ENCODE measurements at places on chromosomes 2 and 18. TPM values are rescaled to one million over a fixed set of nuclear protein-coding genes. Genes with fewer than 3 reads are reported as not detected.

GRCh38 chr18:79195716-79196683, 126.8 kb downstream of the ATP9B start:
- no peak for DNase-seq

DNA sequence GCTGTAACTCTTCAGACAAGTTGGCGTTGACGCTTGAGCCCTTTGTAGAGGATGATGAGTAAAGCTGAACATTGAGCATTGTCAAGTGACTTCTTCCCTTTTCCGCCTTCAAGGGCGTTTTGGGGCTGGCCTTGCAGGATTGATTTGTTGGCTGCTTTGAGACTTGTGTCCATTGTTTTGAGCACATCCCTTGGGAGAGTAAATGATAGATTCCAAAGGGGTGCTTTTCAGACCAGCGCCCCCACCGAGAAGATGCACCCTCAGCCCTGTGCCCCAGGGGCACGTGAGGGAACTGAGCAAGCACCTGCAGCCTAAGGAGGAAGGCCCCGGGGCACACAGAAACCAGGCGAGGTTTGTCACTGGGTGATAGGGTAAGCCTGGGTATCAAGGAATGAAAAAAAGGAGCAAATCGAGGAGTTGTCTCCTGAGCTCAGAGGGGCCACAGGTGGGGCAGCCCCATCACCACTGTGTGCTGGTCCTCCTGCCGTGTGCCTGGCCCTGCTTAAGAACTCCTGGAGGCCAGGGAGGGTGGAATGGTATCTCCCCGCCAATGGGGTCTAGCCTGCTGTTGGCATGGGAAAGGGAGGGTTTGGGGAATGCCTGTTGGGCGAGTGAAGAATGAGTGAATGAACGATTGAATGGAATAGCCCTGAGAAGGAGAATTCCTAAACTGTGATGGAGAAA, 64.0 kb downstream of the RAB31 start:
- no peak for DNase-seq

The ADD2 gene
- 3.0 TPM for total RNA-seq

DNA sequence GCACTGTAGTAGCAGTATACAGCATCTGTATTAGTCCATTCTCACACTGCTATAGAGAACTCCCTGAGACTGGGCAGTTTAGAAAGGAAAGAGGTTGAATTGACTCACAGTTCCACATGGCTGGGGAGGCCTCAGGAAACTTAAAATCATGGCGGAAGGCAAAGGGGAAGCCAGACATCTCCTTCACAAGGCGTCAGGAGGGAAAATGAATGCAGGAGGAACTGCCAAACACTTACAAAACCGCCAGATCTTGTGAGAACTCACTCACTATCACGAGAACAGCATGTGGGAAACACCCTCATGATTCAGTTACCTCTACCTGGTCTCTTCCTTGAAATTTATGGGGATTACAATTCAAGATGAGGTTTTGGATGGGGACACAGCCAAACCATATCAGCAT, 25.4 kb downstream of the MAP4K4 start:
- DNase-seq: no peak

The UGT1A10 gene
- not detected for total RNA-seq

DNA sequence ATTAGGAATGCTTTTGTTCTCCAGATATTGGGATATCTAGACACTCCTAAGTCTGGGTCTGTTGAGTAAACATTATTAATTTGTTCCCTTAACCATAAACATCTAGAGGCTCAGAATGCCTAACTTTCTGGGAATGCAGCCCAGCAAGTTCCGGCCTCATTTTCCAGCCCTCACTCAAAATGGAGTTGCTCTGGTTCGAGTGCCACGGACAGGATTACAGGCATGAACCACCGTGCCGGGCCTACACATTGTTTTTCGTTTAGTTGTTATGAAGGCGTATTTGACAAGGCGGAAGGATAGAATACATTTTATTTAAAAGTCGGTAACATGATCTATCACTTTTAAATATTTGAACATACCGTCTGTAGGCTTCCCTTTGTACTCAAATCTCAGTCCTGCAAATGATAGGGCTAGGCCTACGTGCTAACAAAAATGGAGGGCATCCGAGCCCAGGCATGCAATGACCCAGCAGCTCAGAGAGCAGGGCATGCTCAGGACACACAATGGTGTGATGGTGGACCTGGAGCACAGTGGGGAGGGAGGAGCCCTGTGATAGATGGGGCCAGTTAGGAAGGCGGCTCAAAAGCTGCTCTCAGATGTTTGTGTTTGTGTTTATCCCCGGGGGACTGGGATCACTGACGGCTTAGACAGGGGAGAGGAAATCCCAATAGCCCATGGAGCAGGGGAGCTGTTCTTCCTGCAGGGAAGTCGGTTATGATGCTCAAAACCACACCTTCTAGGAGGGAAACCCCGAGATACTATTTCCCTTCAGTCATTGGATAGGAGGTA, 2.9 kb upstream of the SCYGR1 start:
- no peak for DNase-seq

DNA sequence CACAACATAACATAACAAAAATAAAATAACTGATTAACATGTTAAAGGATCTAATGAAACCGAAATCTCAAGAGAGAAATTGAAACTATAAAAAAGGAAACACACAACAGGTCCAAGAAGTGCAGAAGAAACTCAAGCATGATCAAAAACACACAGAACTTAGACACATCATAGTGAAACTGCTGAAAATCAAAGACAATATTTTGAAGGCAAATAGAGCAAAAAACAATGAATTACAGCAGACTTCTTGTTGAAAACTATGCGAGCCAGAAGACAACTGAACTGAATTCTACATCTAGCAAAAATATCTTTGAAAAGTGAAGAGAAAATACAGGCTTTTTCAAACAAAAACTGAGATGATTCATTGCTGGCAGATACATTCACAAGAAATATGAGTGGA, 61.3 kb downstream of the UGP2 start:
- no peak for DNase-seq

DNA sequence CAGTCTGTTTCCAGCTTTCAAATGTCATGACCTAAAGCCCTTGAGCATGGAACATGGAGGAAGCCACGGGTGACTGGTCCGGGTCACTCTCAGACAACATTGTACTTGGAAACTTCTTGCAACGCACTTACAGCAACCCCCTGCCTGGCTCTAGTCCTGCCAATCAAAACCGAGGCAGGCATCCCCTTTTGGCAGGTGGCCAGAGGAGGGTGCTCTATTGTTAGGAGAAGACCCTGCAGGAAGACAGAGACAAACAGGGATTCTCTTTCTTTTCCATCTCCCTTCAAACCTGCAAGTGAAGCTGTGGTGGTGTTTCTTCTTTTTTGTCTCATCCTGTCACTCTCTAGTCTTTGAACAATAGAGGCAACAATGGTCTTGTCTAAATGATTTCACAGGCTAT, 667.2 kb downstream of the ZEB2 start:
- no peak for DNase-seq

GRCh38 chr18:35141567-35142274, 99.1 kb upstream of the ZNF397 start:
- DNase-seq: no peak

DNA sequence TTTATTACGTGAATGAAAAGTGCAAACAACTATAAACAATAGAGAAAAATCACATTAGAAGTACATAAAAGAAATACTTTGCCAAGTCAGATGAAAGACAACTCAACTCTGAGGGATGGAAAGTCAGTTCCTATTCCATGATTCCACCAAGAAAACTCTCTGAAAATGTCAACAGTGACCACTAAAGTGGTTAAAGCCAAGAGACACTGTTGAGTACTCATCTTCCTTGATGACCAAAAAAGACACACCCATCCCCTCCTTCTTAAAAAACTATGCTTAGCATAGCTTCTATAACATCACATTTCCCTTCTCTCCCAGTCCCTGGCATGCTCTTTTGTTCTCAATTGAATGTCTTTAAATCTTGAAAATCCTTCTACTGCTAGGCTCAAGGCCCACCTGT, 160.0 kb downstream of the TCF4 start:
- no peak for DNase-seq

The GAL3ST2 gene
- not detected for total RNA-seq

DNA sequence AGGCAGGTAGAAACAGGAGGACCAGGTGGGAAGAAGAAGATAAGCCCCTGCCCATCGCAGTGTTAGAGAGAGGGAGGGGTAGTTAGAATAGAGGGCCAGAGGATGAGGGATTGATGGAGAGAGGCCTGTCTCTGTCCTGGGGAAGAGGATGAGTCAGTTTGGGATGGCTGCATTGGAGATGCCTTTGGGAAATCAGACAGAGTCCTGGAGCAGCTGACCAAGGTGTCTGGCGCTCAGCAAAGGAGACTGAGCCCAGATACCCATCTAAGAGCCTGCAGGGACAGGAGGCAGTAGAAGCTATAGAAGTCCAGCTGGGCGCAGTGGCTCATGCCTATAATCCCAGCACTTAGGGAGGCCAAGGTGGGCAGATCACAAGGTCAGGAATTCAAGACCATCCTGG, 177.8 kb upstream of the HAAO start:
- DNase-seq: no peak

- DNase-seq: no peak
Measured at GRCh38 chr2:45889620-45890370, 238.3 kb downstream of the PRKCE start.

- DNase-seq: no peak
Measured at GRCh38 chr2:118047380-118047826, 33.5 kb upstream of the CCDC93 start.

- DNase-seq: no peak
Measured at GRCh38 chr2:42110641-42111322, 58.4 kb upstream of the EML4 start.

The EFHD1 gene
- 8.1 TPM for total RNA-seq

DNA sequence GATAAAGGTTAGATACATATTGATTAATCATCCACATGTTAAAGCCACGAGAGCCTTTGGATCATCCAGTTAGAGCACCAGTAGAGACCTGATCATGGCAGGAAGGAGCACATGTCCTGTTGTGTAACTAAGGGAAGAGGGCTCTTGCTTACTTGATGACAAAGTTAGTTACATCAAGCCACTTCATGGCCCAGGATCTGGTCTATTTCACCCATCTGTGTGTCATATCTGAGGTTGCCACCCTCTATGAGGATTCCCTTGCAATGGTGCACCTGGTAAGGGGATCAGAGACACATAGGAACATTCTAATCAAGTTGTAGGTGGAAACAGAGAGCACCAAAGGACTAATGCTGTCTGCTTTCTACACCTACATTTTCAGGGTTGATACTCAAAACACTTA, 6.7 kb downstream of the ANKAR start:
- no peak for DNase-seq

The TWIST2 gene
- 3.0 TPM for total RNA-seq

DNA sequence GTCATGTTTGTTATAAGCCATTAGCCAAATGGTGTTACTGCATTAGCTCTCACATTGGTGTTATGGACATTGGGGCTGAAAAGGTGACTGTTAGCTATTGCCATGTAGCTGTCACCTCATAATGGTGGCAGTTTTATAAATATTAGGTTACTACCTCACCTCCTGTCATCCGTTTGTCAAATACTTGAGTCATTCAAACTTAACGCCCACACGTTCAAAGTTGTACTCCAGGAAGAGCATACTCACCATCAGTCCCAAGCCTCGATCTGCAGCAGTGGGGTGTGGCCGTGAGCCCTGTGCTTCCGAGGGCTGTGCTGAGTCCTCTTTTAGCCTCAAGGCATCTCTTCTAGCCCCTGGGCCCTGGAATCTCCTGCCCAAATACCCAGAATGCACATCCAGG, 87.3 kb downstream of the PDK1 start:
- DNase-seq: no peak

GRCh38 chr2:199956062-199956380, 639 bp downstream of the MAIP1 start:
- DNase-seq: no peak

DNA sequence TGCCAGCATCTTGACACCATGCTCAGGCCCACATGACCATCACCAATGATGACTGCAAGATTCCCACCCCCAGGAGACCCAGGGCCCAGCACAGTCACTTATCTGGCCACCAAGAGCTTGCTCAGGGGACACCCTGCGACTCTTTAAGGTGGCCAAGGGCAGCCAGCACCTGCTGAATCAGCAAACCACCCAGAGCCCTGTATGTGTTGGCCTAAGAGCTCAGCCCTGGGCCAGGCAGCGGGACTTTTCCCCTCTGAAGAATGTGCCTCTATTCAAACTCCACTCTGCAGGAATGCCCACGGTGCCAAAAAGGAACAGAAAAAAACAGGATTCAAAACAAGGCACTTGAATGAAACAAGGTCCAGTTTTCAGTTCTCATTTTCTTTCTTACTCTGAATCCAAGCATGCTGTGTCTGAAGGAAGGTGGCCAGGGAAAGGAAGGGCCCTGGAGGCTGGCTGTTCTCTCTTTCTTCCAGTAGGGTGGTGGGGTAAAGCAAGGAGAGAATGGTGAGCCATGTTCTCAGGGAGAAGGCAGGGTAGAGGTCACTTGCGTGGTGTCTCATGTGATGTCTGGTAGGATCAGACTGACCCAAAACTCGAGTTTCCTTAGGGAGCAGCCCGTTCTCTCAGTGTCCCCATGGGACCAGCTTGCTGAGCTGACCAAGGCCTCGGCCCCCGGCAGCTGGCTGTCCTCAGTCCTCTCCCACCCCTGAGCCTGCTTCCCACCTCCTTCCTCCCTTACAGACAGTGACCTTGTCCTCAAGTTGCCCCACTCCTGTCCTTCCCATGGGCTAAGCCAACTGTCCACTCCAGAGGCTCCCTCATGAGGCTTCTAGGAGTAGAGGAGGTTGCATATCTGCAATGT, 150.0 kb downstream of the RNF152 start:
- peak; percentile 70 for DNase-seq

The IL36B gene
- total RNA-seq: not detected

- DNase-seq: no peak
Measured at GRCh38 chr2:113084249-113085000, 16.7 kb downstream of the IL1F10 start.

The REG1B gene
- 0.41 TPM for total RNA-seq

GRCh38 chr2:71561441-71562267, 108.3 kb downstream of the DYSF start:
- DNase-seq: no peak

DNA sequence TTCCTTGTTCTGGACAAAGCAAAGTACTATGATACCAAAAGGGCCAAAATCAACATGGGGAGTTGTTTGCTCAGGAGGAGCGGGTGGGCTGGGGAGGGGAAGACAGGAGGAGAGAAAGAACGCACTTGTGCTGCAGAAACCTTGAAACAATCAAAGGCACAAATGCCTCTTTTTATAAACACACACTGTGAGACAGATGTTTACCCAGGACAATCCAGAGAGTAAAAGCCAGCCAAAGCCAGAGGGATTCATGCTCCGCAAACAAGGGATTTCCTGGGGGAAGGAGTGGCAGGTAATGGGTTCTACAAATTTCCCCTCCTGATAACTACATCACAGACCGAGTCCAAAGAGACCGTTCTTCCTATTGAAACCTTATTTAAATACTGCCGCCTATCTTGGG, 323.5 kb upstream of the SKOR2 start:
- DNase-seq: no peak

DNA sequence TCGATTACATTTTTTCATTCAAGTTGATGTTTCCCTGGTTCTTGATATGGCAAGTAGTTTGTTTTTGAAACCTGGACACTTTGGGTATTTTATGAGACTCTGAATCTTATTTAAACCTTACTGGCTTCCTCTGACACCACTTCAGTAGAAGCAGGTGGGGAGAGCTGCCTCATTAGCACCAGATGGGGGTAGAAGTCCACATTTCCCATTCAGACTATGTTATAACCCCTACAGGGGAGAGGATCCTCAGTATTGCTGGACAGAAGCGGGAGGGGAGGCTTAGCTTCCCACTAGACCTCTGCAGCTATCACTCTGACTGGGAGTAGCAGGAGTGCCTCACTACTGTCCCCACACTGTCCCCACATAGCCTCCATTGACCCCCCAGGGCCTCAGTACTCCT, 145.3 kb upstream of the SLC35G4 start:
- DNase-seq: no peak
